ENCODE measurements at places on chromosomes 13 and 19.

GRCh38 chr13:73074014-73074413 is 15.2 kb downstream of the KLF5 start:
- DNase-seq = no peak

GRCh38 chr19:47093254-47093653 is 20.3 kb downstream of the ZC3H4 start:
- peak; percentile 71 for DNase-seq

- DNase-seq = no peak
These were observed 178.3 kb downstream of the STK24 start for GRCh38 chr13:98398581-98398980.

DNA sequence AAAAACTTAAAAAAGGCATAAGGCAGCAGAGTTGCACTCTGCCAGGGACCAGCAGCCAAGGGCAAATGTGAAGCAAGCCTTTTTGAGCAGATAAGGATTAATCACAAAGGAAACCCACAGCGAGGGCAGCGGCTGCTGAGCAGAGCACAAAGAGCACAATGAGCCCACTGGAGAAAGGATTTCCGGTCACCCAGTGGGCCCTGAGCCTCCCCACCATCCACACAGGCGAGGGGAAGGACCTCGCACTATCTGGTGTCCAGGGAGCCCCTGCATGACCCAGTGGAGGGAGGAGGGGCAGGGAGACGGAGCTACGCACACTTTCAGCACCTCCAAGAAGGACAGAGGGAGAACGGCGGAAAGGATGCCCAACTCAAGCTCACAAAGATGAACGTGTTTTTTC is 40.0 kb downstream of the COL4A1 start:
- DNase-seq = no peak

DNA sequence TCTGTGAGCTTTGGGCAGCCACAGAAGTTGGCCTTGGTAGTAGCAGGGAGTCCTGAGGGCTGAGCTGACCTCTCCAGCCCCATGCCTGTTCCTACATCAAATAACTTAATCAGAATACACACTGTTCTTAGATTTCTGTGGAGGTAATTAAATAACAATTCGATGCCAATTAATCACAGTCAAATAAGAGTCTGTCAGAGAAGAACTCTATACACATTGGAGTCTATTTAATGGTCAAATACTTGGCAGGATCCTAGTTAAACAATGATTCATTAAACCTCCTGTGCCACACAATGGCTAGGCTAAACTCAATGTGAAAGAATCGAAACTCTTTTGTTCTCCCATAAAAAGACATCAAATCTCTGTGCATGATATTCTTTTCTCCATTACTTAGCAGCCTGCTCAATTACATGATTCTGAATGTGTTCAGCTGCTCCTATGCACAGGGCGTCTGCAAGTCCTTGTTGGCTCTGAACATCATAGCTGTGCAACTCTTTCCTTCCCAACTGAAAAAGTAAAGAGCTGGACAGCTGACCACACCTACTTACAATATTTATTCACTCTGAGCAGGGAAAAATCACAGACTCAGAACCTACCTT is 173.1 kb downstream of the ABCC4 start:
- DNase-seq = no peak

- no peak for DNase-seq
These were observed 57.3 kb upstream of the CEACAM8 start for GRCh38 chr19:42652021-42652420.

GRCh38 chr19:1265615-1266128 is 3.5 kb upstream of the CIRBP start:
- DNase-seq = peak; percentile 35

- no peak for DNase-seq
These were observed 49.9 kb downstream of the ZNF787 start for GRCh38 chr19:56071151-56071550.

DNA sequence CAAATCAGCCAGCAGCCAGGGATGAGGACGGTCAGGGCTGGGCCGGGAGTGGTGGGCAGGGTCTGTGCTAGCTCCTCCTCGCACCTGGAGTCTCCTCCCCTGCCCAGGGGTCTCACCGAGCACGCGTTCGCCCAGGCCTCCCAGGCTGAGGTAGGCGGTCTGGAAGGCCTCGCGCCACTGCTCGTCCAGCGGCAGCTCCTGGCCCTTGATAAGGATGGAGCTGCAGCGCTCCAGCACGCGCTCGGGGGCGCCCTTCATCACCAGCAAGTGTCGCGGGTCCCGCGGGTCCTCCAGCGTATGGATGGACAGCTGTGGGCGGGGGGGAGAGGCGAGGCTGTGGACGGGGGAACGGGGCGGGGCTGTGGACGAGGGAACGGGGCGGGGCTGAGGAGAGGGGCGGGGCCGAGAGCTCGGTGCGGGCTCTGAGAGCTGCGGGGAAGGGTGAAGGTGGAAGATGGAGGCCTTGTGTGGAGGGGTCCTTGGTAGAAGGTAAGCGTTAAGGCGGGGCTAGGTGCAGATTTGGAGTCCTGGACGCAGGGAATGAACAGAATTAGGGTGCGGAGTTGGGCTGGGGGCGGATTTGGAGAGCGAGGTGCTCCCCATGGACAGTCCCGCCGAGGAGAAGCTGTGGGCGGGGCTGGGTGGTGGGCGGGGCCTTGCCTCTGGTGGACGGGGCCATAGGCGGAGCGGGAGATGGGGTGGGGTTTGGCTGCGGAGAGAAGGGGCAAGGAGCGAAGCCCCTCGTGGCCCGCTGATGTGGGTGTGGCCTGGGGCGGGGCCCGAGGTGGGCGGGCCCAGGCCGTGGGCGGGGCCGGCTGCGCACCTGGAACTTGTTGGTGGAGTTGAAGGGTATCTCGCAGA is 5.7 kb downstream of the ATP4A start:
- peak; percentile 44 for DNase-seq

DNA sequence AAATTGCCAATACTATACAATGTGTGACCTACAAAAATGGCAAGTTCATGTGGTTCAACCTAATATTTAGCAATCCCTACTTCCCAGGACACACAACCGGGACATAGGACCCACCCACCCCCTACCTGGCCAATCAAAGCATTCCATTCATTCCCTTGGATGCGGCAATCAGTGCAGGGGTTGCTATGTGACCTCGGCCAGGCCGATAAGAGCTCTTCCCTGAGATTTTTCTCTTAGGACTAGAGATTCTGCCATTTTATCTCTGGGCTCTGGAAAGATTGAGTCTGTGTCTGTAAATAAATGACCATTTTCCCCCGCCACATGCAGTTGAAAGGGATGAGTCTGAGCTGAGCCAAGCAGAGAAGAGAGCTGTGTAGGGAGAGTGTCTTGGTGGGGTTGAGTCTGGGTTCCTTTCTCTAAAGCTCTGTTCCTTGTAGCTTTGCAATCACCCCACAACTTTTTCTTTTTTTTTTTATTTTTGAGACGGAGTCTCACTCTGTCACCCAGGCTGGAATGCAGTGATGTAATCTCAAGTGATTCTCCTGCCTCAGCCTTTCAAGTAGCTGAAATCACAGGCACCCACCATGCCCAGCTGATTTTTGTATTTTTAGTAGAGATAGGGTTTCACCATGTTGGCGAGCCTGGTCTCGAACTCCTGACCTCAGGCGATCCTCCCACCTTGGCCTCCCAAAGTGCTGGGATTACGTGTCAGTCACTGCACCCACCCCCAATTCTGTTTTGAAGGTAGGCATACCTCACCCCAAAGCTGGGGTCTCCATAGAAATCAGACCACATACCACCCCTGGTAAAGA is 7.4 kb downstream of the IFNL1 start:
- no peak for DNase-seq

DNA sequence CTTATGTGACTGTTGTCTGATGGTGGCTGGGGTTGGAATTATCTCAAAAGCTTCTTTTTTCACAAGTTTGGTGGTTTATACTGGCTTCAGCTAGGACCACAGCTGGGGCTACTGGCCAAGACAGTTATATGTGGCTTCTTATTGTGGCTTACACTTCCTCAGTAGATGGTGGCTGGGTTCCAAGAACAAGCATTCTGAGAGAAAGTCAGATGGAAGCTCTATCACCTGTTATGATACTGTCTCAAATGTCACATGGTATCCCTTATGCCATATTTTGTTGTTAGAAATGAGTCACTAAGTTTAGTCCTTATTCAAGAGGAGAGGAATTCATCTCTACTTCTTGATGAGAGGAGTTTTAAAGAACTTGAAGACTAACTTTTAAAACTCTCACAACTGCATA is 41.6 kb downstream of the NDFIP2 start:
- DNase-seq = peak; percentile 92

GRCh38 chr19:3880471-3881271 is at the start of gene ATCAY:
Gene ATCAY (plus strand): TSS chr19:3880685. CDS start chr19:3885768, 5,083 bp downstream.
- no peak for DNase-seq

DNA sequence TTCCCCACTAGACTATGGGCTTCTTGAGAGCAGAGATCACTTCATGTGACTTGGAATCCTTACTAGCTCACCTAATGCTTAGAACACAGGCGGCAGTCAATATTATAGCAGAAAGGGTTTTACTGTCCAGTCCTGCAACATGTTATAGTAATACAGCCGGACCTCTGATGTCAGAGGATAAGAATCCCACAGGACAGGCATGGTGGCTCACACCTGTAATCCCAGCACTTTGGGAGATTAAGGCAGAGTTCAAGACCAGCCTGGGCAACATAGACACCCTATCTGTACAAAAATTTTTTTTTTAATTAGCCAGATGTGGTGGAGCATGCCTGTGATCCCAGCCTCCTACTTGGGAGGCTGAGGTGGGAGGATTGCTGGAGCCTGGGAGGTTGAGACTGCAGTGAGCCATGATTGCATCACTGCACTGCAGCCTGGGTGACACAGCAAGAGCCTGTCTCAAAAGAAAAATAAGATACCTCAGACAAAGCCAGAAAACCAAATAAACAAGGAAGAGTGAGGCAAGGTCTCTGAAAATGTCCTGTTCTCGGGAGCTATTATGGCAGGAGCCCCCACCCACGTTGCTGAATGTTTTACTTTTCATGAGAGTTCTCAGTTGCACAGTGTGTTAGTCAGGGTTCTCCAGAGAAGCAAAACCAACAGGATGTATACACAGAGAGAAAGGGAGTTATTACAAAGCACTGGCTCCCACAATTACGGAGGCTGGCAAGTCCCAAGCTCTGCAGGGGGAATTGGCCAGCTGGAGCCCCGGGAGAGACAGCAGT is 100.8 kb downstream of the UBL3 start:
- no peak for DNase-seq

DNA sequence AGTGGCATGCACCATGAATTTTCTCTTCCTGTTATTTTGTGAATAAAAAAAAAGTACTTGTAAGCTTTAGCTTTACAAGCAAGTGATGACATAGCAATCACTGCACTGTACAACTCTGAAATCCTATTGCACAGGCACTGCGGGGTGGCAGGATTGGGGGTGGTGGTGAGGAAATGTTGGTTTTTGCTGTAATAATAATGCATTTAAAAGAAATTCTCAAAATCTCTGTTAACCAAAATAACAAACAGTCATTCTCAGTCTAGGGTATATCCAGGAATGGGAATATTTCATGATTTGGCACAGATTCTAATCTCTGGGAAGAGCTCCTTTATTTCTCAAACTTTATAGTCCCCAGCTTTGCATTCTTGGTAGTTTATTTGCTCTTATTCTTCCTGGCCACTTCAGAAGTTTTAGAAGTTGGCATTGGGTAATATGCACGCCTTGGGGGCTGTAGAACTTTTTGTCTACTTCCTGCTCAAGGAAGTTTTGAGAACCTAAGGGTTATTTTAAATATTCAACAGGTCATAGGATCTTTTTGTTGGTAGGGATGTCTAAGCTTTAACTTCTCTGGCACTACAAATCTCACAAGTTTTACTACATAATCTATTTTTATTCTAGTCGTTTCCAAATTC is 353.0 kb upstream of the KLF12 start:
- no peak for DNase-seq

- no peak for DNase-seq
These were observed 12.4 kb downstream of the HNRNPM start for GRCh38 chr19:8457209-8457608.

DNA sequence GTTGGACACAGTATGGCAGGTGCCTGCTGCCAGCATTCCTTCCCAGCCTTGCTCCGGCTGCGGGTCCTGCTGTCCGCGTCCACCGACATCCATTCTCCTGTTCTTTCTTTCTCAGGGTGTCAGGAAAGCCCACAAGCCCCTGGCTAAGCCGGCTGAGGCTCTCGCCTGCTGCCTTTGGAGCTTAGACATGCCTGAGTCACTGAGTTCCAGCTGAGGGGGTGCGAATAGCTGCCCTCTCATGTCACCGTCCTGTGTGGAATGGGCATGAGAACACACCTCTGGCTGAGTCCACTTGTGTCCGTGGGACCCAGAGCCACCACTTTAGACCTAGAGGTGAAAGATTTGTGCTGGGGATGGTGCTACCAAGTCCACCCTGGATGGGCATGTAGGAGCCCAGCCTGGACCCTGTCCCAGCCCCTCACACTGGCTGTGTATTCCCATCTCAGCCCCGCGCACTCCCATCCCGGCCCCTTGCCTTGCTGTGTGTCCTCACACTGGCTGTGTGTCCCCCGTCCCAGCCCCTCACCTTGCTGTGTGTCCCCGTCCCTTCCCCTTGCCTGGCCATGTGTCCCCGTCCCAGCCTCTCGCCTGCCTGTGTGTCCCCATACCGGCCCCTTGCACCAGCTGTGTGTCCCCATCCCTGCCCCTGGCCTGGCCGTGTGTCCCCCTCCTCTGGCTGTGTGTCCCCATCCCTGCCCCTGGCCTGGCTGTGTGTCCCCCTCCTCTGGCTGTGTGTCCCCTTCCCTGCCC is 24.6 kb upstream of the IRS2 start:
- no peak for DNase-seq

DNA sequence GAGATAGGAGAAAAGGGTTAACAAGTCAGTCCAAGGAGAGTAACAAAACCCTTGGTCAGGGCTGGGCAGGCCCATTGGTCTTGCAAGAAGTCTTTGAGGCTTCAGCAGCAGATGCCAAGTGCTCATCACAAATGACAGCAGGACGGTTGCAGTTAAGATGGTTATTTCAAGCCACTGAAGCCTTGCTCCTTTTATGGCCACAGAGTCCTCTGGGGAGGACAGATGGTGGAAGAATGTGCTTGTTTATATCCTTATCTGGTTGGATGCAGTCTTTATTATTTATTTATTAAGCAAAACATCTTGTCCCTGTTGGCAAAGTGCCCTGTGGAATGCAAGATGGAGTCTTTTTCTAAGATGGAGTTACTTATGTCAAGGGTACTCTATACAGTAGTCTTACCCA is 19.2 kb upstream of the ZNF331 start:
- DNase-seq = no peak

GRCh38 chr13:73189776-73190175 is 131.0 kb downstream of the KLF5 start:
- no peak for DNase-seq

GRCh38 chr19:35671818-35672217 is 5.5 kb downstream of the UPK1A start:
- DNase-seq = no peak

DNA sequence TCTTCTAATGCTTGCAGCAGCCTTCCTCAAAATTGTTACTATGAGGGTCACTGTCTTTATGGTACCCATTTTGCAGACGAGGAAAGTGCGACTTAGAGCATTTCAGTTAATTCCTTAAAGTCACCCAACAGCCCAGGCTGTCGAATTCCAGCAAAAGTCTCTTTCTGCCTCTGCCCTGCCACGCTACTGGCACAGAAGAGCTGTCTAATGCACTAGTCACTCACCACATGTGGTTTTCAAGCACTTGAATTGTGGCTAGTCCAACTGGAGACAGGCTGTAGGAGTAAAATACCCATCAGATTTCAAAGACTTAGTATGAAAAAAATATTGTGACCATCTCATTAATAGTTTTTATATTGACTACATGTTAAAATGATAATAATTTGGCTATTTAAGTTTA is 1.7 kb downstream of the FPR1 start:
- no peak for DNase-seq

All from activated CD4-positive, alpha-beta T cell treated with anti-CD3 and anti-CD28 coated beads, Interleukin-10, Interleukin-2, amounts not matched to agents 100 ng/mL and 50 ng/mL, durations not matched to agents 16 hours and 8 hours (primary cell).